A172 (cell line): ENCODE measurements at places on chromosomes 3 and 15.

GRCh38 chr15:101112336-101113113, 139.3 kb downstream of the CHSY1 start:
- no peak for DNase-seq

DNA sequence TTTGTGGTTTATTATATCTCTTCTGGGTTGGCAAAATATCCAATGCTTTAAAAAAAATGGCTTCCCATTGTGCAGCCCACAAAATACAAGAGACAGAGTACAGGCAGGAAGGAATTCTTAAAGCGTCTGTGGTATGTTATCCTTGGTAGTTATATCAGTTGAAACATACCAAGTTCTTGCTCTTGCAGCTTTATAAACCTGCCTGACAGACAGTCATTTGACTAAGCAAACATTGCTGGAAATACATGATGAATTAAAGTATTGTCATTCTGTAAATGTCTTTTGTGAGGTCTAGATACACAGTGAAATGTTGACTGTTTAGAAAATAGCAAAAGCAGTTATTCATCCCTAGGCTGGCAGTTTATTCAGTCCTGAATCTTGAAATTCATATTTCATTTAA, 44.8 kb upstream of the MAP3K13 start:
- peak; percentile 47 for DNase-seq

DNA sequence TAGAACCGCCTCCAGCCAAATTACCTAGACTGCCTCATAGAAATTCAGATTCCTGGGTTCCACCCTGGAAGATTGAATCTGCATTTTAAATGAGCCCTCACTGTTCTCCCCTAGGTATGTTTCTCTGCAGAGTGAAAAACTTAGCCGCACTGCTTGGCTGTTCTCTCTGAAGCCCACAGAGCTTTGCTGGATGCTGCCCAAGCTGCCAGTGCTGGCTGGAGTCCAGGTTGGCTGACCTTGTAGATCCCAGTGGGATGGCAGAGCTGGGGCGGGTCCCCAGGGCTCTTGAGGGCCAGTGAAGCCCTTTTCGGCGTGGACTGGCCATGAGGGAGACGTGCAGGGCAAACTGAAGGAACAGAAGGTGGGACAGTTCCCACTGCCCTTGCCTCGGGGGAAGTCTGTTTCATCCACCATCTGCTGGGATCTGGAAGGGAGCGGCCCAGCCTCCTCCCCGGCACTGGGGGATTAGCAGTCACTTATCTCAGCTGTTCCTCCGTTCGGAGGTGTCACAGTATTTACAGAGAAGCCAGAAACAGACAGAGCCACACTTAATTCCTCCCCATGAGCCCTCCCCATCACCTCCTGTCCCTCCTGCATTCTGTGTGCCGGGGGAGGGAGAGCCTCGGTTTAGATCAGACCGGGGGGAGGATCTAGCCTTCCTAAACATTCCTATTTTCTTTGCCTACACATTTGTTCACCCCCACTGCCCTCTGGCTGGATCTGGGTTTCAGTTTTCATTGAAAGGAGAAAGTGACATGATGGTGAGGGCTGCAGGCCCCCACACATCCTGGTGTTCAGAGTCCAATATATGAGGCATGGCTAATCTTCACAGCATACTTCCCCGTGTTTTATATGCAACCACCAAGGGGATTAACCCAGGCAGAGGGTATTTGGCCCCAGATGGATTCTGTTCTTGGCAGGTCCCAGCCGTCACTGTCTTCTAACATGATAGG, 4.1 kb upstream of the ACTC1 start:
- no peak for DNase-seq

DNA sequence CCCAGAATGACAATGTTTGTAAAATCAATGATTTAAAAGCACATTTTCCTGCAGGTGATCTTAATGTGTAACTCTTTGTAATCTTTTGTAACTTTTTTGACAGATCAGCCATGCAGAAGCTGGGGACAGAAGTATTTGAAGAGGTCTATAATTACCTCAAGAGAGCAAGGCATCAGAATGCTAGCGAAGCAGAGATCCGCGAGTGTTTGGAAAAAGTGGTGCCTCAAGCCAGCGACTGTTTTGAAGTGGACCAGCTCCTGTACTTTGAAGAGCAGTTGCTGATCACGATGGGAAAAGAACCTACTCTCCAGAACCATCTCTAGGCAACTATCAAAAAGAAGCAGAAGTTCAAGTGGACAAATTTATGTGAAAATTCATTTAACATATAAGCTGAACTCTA, 32.1 kb upstream of the NUDT16 start:
- no peak for DNase-seq

- no peak for DNase-seq
These were observed 128.9 kb downstream of the KLF13 start for GRCh38 chr15:31455499-31455898.

DNA sequence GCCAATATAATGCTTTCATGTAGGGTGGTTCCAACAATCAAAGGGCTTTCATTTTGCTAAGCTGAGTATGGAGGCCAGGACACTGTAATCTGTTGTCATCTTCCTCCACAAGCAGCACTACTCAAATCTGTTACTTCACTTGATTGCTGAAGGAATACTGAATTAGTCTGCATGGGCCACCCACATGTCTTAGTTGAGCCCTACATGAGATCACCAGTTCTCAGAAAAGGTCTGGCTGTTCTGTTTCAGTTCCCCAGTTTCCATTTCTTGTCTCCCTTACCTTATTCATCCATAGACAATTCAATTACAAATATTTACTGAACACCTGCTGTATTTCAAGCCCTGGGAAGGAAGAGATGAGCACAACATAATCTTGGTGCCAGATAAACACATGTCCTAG, 119.2 kb downstream of the FHIT start:
- no peak for DNase-seq

DNA sequence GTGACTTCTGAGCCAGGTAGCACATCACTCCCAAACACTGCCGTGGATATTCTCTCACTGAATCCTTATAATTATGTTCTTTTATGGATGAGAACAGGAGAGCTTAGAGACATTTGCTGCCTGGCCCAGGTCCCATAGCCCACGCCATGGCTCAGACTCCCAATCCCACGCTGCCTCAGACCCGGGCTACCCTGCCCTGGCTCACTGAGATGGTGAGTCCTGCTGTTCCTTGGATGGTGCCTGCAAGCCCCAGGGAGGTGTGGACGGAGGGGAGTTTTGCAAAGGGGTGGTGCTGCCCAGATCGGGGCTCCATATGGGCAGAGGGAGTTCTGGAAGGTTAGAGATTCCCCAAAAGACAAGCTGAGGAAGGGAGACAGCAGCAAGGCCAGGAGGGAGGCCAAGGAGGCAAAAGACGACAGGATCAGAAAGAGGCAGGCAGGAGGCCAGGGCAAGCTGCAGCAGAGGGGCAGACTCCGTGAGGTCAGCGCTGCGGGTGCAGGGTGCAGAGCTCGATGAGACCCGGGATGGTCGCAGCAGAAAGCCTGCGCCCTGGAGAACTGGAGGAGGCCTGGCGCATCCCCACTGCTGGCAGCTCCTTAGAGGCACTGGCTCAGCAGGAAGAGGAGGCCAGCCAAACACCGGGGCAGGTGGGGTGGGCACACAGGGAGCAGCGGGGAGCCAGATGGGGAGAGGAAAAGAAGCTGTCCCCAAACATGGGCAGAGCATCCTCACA, 95.7 kb upstream of the ALDH1A3 start:
- no peak for DNase-seq

DNA sequence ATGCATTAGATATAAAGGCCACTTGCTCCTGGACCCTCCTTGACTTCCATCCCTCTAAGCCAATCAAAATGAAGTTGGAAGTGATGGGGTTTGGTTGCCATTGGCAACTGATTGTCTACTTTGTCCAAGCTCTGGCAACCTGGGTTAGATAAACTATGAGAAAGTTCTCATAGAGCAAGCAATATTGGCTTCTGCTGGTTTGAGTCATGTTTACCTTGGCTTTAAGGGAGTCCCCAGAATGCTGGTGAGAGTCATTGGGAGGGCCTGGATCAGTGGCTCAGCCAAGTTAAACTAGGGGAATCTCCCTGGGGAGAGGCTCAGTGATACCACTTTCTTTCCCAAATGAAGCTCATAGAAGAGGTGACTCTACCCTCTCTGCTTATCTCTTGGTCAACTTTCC, 176.3 kb upstream of the ROPN1 start:
- no peak for DNase-seq

DNA sequence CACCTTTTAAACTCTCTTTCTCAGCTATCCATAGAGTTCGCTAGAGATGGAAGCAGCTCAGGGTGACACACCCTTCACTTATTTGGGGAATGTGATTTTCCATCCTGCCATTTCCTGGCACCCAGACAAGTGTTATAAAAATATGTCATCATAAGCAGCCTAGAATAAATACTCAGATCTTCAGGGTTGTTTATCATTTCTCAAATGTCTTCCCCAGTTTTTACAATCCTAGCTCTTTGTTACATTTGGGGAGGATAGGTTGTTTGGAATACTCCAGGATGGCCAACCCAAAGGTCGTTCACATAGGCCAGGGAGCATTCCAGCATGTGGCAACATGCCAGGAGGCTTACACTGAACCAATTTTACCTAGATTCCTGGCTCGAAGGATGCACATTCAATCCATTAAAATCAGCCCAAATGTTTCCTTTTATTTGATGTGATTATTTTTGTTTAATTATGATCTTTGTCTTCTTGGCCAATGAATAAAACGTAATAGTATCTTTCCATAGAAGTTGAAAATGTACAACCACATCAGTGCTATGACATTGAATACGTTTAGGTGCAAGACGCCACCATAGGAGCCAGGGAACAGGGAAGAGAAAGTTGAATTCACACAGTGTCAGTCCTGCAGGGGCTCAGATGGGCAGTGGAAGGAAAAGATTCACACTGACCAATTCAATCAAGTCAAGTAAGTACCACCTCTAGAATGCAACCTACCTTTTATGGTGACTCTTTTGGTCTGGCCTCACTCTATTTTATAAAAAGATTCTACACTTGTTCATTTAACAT, 537.7 kb upstream of the MDFIC2 start:
- DNase-seq, result peak; percentile 89

- DNase-seq, result peak; percentile 47
These were observed 20.2 kb downstream of the MYZAP start for GRCh38 chr15:57611938-57612337.

- DNase-seq, result no peak
These were observed 4.0 kb downstream of the PARP3 start for GRCh38 chr3:51945926-51946705.

DNA sequence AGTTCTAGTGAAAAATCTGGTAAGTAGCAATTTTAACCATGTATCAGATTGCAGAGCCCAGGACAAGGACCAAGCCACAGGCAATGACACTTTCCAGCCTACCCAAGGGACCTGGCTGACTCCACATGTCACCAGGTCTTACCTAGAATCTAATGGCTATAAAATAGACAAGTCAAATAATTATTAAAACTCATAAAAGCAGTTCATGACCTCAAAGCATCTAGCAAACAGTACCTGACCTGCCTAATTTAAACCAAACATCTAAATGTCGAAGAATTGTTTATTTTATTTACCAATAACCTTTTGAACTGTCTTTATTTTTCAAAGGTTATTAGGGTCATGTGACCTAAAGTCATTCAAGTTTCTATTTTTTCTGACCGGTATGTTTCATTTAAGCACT, 35.6 kb upstream of the MKRN3 start:
- no peak for DNase-seq

GRCh38 chr15:64842096-64842939, 603 bp downstream of the PLEKHO2 start:
- DNase-seq, result no peak

DNA sequence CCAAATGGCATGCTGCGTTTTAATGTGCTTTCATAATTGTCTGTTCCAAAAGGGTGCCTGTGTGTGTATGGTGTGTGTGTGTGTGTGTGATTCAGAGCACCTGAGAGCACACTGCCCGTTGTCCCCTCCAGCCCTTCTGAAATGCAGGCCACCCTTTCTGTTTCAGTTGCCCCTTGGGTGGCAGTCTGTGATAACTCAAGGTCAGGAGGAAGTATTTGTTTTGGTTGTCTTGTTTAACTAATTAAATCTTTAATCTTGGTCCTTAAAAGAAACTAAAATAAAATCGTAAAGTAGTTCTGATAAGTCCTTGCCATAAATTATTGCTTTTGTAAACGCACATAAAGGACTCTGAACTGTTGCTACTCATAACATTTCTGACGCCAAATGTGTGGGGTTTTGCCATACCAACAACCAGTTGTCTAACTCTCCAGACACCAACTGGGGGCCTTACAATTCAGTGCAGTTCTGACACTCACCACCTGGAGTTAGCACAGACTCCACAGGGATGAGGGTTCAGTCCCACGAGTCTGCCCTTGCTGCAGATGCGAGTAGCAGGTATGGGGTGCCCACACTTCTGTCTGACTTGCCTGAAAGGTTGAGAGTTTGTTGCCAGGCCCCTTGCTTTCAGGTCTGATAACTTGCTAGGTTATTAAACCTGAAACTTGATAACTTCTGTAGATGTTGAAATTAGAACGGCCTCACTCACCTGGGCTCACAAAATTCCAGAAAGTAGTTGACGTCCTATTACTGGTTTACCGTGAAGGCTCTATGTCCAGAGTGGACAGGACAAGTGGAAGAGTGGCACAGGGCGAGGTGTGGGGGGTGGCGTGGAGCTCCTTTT, 157.3 kb downstream of the IGF1R start:
- no peak for DNase-seq

DNA sequence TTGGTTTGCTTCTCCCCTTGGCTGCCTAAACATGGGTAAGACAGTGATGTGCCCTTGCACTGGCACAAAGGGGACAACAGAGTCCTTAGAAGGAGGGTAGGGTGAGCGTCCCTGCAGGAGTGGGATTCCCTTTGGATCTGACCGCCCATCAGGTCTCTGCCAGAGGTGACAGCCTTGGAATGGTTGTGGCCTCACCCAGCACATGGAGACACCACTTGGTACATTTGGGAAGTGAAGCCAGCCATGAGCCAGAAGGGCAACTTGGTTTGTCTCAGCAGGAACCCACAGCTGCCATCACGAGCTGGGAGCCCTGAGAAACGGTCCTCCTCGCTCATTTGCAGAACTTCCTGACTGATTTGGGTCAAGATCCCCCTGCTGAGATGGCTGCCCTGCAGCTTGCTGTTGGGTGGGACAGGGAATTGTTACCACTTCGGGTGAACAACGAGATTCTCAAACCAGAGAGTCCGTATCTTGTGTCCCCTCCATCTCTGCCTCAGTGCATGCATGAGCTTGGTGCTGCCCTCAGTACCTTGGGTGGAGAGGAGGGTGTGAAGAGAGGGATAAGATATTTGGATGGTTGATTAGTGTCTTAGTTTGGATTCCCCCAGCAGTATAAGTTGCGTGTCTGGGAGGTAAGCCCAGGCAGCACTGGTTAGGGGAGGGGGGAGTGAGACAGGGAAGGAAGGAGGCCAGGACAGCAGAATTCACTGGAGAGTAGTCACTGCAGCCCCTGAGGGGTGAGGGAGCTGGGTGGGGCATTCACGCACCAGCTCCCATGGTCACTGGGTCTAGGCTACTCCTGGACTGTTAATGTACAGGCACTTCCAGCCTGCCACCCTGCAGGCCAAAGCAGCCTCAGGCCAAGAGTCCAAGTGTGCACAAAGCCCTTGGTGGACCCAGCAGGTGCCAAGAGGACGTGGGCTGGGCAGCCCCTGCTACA, 168.8 kb upstream of the TOPAZ1 start:
- no peak for DNase-seq
